Activated T-cell treated with anti-CD3 and anti-CD28 coated beads, Interleukin-2, amount 50 U/mL, for 48 hours (primary cell): ENCODE measurements at places on chromosomes 6 and 20.

GRCh38 chr20:4018023-4018748 lies 2.8 kb upstream of the RNF24 start:
- no peak for DNase-seq

DNA sequence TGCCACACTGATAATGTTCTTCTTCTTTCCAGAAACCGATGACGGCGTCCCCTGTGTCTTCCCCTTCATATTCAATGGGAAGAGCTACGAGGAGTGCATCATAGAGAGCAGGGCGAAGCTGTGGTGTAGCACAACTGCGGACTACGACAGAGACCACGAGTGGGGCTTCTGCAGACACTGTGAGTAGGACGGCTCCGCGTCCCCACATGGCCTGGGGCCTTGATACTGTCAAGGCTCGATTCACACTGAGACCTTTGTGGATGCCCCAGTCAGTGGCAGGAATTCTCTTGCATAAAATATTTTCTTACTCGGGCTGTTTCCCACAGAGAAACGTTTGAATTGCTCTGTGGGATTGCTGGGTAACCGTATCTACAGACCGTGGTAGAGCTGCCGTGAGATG lies 41.5 kb upstream of the SLC22A1 start:
- DNase-seq = no peak

DNA sequence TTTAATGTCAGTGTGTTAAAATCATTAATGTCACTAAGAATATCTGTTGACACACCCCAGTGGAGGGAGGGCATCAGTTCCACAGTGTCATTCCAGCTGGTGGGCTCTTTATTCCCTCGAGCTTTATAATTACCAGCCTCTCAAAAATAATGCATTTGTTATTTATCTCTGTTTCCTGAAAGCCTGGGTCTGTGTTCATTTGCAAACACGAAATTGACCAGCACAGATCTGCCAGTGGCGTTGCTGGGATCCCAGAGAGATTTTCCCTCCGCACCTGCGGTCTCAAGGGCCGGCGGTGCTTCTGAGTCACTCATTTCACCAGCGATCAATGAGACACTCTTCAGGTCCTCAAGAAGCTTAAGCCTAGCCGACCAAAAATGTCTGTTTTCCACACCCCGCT lies 5.7 kb upstream of the PYGB start:
- no peak for DNase-seq

DNA sequence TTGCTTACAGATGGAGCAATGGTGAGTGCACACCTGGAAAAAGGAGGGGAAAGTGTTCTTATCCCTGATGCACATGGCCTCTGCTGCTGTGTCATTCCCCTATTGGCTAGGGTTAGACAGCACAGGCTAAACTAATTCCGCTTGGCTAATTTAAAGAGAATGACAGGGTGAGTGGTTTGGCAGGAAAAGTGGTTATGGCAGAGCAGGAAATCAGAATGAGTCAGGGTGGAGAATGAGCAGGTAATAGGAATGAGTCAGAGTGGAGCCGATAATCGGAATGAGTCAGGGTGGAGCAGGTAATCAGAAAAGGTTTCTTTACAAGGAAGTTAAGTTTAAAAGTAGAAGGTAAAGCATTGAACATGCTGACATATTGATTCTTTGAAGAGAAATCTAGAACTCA lies 355.5 kb upstream of the HTR1E start:
- DNase-seq = no peak

DNA sequence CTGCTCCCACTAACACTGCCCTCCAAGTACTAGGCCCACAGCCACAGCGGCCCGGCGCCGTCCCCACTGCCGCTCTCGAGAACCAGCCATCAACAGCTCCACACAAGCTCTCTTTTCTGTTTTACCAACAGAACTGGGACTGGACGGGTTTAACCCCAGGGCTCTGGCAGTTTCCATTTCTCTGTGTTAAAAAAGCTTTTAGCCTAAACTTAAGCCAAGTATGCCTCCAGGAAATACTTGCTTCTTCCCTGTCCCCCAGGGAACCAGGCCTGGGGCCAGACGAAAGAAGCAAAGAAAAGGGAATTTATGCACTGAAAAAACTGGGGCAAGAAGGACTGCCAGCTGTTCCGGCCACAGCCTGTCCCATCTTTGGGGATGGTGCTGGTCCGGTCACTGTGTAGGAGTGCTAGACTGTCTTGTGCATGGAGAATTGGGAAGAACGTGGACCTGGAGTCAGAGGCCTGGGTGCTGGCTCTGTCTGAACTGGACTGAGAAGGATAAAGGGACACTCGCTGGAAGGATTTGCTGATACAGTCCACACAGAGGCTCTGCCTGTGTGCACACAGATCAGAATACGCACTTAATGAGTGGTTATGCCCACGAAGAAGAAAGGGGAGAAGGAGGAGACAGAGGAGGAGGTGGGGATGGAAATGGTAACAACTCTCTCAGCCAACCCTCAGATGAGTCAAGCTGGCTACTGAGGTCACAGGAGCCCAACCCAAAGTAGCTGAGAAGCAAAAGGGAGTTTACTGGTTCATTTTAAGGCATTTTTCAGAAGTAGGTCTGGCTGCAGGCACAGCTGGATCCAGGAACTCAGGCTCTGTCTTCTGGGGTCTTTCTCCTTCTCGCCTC lies 254.4 kb upstream of the PMEPA1 start:
- DNase-seq = no peak

- DNase-seq = no peak
These were observed 24.6 kb downstream of the MANBAL start for GRCh38 chr20:37314099-37314498.

- peak; percentile 85 for DNase-seq
These were observed 88.0 kb downstream of the FAM217A start for GRCh38 chr6:3990692-3991491.

GRCh38 chr6:159984268-159984786 lies 15.4 kb downstream of the IGF2R start:
- no peak for DNase-seq

DNA sequence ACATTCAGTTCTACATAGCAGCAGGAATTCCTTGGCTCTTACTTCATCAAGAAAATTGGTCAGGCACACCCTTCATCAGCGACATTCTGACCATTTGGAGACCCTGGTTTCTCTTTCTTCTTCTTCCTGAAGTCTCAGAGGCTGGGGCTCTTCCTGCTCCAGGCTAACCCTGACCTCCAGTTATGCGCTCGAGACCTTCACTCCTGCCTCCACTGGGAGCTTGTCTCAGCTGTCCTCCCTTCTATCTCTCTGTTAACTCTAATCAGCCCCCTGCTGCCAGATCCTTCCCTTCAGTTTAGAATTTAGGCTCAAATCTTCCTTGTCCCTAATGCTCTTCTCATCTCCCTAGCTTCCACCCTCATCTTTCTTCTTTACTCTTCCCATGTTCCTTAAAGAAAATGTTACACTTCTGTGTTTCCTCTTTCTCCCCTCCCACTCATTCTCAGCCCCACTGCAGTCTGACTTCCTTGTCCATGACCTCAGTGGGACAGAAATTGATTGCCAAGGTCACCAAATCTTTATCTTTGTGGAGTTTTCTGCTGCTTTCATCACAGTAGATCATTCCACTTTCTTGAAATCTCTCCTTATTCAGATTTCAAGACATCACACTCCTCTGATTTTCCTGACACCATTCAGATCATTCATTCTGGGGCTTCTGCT lies 8.4 kb upstream of the HLA-DOA start:
- DNase-seq = no peak
